Choroid plexus epithelial cell (primary cell): ENCODE measurements at places on chromosomes 2 and 18.

DNA sequence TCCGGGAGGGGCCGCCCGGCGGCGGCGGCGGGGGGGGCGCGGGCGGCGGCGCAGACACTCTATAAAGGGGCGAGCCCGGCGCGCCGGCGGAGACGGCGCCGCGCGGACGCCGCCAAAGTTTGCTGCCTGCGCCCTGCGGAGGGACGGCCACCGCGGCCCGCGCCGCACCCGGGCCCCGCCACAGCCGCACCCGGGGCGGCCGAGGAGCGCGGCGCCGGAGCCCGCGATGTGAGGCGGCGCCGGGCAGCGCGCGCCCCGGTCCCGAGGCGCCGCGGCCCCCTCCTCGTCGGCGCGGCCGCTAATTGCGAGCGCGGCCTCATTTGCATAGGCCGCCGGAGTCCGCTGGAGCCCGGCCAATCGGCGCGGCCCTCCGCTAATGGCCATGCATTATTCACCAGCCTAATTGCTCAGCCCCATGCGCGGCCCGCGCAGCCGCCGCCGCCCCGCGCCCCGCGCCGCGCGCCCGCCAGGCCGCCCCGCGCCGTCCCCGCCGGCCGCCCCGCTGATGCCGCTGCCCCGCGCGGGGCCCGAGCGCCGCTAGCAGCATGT is at the start of gene SALL3:
Gene SALL3 (plus strand): TSS at position 89 of the 549 bp plus-strand sequence. CDS start 457 bp downstream, at position 546.
- no peak for DNase-seq

- no peak for DNase-seq
Measured at GRCh38 chr2:18856765-18857164, 267.4 kb upstream of the NT5C1B start.

GRCh38 chr18:32422978-32423740 is 47.5 kb downstream of the GAREM1 start:
- no peak for DNase-seq

DNA sequence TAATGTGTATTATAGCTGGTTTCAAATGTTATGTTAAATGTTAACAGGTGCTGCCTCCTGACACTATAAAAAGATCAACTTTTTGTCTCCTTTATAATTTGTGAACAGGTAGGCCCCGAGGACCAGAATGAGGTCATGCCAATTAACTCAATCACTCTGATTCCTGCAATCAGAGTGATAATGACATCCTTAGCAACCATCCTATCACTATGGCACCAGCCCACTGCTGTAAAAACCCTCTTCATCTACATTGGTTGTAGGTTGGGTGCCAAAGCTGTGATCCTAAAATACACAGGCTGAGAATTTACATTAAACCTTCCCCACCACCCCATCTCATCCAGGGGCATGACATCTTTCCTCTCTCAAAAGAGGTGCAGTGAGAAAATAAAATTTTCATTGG is 103.5 kb downstream of the CPO start:
- DNase-seq = no peak

- DNase-seq = no peak
Measured at GRCh38 chr18:25314151-25314837, 37.7 kb downstream of the ZNF521 start.
